Stomach (tissue), 19 donors: ENCODE measurements at places on chromosomes 3 and 15. TPM values are rescaled to one million over a fixed set of nuclear protein-coding genes. Genes with fewer than 3 reads are reported as not detected.

Gene PLSCR5
- not detected for polyA plus RNA-seq

Gene PLD1
- polyA plus RNA-seq: 8.6 TPM

Gene NRROS
- 1.4 TPM for polyA plus RNA-seq

Gene CHRM5
- not detected for polyA plus RNA-seq

Gene KCTD6
- polyA plus RNA-seq: 10.4 TPM

Gene ECE2
- polyA plus RNA-seq: not detected

Gene PATL2
- 2.3 TPM for polyA plus RNA-seq

Gene TEX55
- polyA plus RNA-seq: not detected

DNA sequence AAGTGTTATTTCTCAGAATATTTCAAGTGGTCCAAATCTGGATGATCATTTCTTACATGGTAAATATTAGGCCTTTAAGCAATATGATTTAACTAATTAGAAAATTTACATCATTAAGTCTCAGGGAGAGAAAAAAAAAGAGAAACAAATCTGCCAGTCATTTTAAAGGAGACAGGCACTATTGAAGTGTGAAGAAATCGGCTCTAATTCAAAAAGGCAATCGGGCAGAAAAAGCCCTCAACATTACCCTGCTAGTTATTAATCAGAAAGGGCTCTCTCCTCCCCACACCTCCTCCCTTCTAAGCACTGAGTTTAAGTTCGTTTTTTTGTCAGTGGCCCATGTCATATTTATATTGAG is 215.9 kb downstream of the MEIS2 start:
- no peak for DNase-seq

DNA sequence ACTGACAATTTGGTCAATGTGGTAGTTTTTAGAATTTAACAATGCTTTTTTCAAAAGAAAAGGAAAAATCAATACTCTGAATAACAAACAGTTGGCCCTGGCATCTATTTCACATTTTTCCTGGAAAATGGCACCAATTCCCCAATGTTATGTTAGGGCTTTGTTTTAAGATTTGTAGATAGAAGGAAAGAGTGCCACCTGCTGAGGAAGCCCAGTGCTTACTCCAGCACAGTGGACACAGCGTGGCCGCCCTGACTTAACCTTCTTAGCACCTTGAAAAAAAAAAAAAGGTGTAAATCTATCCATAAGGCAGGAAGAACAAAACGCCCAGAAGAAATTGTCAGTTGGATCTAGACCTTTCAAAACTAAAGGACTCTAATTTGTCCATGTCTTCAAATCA is 110.7 kb upstream of the CNTN4 start:
- no peak for DNase-seq

DNA sequence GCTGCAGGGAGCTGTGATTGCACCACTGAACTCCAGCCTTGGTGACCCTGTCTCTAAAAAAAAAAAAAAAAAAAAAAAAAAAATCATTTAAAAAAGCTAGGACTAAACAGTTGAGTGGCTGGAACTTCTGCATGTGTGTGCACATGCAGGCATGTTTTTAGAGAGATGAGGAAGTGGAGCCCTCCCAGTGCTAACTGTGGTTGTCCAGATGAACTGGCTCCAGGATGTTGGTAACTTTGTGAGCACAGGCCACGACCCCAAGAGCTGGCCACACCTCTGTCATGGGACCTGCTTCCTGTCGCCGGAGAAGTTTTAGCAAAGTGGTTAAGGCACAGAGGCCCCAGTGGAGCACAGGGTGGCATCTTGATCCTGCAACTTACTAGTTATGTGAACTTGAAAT is 27.0 kb downstream of the CHCHD6 start:
- peak; percentile 29 for DNase-seq

GRCh38 chr3:49255718-49256511 is 21.1 kb downstream of the C3orf62 start:
- DNase-seq: no peak

GRCh38 chr3:116877968-116878367 is 168.4 kb downstream of the TUSC7 start:
- DNase-seq: no peak

DNA sequence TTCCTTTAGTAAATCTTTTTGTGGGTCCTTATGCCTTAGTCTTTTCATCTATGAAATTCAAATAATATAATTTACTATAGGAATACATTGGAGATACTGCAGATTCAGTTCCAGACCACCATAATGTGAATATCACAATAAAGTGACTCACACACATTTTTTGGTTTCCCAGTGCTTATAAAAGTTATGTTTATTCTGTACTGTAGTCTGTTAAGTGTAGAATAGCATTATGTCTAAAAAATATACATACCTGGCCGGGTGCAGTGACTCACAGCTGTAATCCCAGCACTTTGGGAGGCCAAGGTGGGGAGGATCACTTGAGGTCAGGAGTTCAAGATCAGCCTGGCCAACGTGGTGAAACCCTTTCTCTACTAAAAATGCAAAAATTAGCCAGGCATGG is 53.9 kb upstream of the PAQR5 start:
- DNase-seq: no peak

- DNase-seq: no peak
Observed at GRCh38 chr3:16200411-16200810, 25.9 kb downstream of the GALNT15 start.

GRCh38 chr3:151085889-151086483 is 522 bp downstream of the MED12L start:
- no peak for DNase-seq

DNA sequence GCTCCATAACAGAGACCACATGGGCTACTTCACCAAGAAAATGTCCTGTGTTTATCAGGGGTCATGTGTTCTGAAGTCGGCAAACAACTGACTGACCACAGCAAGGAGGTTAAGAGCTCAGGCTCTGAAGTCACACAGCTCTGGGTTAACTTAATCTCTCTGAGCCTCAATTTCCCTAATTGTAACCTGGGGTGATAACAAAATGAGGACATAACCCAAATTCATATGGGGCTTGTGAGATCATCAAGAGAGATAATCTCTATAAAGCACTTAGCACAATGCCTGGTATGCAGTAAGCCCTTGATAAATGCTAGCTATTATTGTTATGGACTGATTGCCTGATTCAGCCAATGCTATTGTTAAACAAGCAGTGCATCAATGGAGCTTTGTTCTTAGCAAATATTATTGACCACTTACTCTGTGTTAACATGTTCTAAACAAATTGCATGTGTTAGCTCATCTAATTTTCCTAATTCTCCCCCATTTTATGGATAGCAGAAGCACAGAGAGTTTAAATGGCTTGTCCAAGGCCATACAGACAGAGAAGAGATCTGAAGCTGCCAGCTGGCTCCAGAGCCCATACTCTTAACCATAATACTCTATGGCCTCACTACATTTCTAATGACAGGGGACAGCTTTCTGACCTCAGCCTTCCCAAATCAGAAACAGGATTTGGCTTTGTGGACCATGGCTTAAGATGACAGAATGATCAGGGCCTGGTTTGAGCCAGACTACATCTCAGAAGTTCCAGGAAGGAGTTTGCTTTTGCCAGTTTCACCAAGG is 78.3 kb downstream of the SHQ1 start:
- no peak for DNase-seq

DNA sequence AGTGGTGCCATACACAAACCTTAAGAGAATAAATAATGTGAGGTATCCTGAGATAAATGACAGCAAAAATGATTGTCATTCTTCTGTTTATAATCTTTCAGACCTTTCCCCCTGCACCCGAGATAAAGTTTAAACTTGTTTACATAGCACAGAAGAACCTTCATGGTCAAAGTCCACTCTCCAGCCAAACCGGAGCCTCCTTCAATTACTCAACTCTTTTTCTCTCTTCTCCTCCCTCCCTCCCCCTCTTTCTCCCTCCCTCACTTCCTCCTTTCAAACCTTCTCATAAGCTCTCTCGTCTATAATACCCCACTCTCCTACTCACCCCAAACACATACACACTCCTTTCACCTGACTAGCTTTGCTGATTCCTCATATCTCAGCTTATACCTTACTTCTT is 198.9 kb downstream of the EFHB start:
- DNase-seq: no peak

DNA sequence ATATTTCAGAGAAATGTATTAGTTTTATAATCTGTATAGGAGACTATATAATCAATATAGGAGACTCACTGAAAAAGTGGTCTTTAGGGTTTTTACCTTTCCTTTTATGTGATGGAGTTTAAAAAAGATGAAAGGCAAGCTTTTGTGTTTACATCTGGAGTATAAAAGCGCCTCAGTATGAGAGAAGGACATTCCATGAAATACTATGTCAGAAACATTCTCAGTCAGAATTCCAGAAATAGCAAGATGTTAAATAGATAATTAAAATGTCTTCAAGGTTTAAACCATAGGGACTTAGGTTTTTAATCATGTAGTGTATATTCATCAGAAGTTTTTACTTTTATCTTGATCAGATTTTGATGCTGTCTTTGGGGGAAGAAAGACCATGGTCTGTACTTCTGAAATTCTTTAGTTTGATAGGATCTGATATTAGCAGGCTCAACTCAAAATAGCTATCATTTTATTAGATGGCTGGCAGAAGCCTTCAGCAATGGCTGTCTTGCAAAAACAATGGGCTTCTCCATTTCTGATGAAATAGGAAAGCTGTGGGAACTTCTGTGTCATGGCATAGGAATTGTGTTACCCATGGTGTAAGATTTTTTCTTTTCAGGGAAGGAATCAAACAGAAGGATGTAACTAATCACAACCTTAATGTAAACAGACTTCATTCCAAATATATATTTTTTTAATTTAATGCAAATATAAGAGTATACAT is 209.6 kb upstream of the PLSCR5 start:
- DNase-seq: no peak

DNA sequence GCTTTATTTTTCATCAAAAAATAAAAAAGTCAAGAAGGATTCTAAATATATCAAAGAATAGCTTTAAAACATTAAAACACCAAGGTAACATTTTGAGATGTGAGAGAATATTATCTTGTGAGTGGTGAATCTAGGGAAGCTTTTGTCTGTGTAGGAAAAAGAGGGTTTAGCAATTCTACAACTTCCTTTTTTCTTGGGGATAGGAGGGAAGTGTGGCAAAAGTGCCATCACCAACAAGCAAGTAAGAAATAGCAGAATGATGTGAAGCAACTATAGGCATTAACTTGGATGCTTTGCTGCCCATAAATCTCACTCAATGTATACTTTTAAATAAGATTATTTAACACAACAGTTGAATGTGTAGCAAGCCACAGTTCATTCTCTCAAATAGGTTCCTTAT is 57.8 kb upstream of the SUCLG2 start:
- DNase-seq: no peak

GRCh38 chr3:71640331-71640983 is 56.9 kb upstream of the FOXP1 start:
- no peak for DNase-seq

- no peak for DNase-seq
Observed at GRCh38 chr15:67947254-67948039, 106.7 kb upstream of the PIAS1 start.

GRCh38 chr15:45343258-45343860 is 35.0 kb downstream of the GATM start:
- no peak for DNase-seq

GRCh38 chr3:43707998-43708397 is 17.3 kb downstream of the ABHD5 start:
- DNase-seq: no peak

GRCh38 chr3:52108302-52109232 is 45.7 kb downstream of the POC1A start:
- peak; percentile 69 for DNase-seq

GRCh38 chr15:88049506-88049905 is 207.0 kb downstream of the NTRK3 start:
- DNase-seq: no peak

DNA sequence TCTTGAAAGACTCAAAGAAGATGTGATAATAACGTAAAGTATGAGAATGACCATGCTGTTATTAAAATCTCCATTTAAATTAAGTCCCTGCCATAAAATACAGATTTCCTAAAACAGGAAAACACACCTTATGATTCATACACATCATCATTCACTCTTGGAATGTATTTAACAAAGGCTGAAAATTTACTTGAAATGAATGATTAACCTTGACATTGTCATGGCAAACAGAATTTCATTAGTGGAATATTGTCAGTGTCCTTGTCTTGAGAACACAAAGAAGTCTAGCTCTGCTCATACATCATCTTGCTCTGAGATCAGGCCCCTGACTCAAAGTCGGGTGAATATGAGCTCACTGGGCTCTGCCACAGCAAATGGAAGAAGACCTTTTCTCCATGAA is 313.9 kb downstream of the FGF12 start:
- no peak for DNase-seq

- peak; percentile 11 for DNase-seq
Observed at GRCh38 chr3:10783360-10784351, 32.4 kb upstream of the SLC6A11 start.

DNA sequence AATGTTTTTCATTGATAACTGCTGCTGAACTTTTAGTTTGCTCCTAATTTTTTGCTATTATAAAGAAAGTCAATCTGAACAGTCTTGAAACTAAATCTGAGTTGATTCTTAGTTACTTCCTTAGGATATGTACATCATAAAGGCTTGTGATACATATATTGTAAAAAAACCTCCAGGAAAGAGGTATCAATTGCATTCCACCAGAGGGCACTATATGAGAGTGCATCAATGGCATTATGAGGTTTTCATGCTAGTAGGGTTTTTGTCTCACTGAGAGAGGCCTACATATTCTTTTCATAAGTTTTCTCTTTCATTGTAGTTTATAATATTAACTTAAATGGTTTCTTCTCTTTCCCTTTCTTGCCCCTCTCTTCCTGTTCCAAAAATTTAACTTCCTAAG is 46.9 kb downstream of the PIK3R4 start:
- peak; percentile 23 for DNase-seq

DNA sequence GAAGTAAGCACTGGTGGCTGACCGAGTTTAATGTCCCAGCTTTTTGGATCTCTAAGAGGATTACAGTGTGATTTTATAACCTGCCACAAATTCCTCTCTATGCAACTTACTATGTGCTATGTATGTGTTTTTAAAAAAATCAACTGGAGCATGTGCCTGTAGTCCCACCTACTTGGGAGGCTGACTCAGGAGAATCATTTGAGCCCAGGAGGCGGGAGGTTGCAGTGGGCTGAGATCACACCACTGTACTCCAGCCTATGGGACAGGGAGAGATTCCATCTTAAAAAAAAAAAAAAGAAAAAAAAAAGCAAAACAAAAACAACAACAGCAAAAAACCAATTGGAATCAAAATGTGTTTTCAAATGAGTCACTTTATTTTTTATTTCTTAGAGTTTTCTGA is 29.6 kb downstream of the DUT start:
- no peak for DNase-seq

DNA sequence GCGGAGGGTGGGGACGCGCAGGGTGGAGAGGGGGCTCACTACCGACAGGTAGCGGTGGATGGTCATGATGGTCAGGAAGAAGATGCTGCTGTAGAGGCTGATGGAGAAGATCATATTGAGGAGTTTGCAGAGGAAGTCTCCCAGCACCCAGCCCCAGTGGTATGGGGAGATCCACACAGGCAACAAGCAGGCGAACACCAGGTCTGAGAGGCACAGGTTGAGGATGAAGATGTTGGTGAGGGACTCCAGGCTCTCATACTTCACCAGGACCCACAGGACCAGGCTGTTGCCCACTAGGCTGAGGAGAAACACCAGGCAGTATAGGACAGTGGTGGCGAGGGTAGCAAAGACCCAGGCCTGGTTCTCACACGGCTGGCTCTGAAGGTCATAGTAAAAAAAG is 5.8 kb downstream of the XCR1 start:
- no peak for DNase-seq

- DNase-seq: peak; percentile 24
Observed at GRCh38 chr15:30985081-30985531, 6.3 kb downstream of the MTMR10 start.
